DMS79 (cell line): ENCODE measurements at places on chromosomes 7 and 10.

GRCh38 chr7:148834605-148835004 lies 49.5 kb downstream of the EZH2 start:
- no peak for DNase-seq

- DNase-seq, result no peak
These were observed 2.4 kb upstream of the NIPSNAP2 start for GRCh38 chr7:55962014-55962413.

DNA sequence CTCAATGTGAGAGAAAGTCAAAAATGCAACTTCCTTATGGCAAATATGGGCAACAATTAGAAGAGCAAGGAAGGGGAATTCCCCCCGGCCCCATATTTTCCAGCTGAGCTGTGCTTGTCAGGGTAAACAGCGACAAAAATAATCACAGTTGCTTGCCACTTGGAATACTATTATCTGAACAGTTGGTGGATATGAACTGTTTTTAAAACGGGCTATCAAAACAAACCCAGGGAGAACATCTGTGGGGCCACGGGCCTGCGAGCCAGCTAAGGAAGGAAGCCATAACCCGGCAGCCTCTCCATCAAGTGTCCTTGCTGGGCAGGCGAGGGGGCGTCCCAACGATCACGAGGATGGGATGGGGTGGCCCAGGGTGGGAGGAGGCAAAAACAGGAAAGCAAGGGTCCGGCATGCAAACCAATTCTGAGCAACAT lies 228.4 kb downstream of the ARHGAP12 start:
- no peak for DNase-seq

DNA sequence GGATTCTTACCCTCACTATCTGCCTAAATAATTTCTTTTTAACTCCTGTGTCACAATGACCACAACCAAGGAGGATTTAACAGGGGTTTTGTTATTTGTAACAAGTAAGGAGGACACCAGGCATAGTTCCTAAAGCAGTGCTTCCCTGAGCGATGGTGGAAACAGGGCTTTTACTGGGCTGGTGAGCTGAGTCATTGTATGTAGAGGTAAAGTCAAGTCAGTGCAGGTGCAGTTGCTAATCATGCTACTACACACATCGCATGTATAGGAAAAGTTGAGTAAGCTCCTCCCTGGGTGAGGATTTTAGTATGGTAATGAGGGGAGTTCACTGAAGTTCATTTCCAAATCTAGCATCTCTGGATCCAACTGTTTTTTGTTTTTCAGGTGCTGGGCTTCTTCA lies 22.9 kb upstream of the ABCA13 start:
- DNase-seq, result no peak

- DNase-seq, result no peak
These were observed 10.8 kb upstream of the PYROXD2 start for GRCh38 chr10:98425511-98426352.

GRCh38 chr10:102473445-102474331 lies 22.3 kb upstream of the C10orf95 start:
- no peak for DNase-seq

DNA sequence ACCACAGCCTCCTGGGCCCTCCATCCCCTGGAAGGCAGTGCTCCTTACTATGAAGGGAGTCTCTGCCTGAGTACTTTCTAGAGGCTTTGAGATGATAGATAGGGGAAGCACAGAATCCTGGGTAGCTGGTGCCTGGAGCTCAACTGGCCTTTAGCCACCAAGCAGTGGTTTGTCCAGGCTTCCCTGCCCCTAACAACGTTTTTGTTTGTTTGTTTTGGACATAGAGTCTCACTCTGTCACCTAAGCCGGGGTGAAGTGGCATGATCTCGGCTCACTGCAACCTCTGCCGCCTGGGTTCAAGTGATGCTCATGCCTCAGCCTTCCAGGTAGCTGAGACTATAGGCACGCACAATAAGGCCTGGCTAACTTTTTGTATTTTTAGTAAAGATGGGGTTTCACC lies 289.4 kb downstream of the PLXNA4 start:
- DNase-seq, result no peak

DNA sequence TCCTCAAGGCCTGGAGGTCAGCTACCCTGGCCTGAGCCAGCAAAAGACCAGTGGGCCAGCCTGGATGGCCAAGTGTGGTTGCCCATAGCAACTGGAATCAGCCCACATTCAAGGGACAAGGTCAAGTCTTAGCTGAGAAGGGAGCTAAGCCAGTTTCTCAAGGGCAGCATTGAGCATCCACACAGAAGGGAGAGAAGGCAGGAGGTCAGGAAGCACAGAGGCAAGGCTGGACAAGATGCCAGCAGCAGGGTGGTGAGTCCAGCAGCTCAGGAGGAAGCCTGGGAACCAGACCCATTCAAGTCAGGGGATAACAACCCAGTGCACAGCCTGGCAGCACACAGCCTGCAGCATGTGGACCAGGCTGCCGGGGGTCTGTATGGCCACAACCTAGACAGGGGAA lies 54.0 kb upstream of the ZMIZ1 start:
- no peak for DNase-seq

GRCh38 chr7:51292596-51292995 lies 24.0 kb downstream of the COBL start:
- no peak for DNase-seq

- DNase-seq, result no peak
These were observed 23.0 kb downstream of the ASB15 start for GRCh38 chr7:123624527-123625183.

GRCh38 chr7:108372618-108373017 lies 83.6 kb downstream of the NRCAM start:
- DNase-seq, result no peak

DNA sequence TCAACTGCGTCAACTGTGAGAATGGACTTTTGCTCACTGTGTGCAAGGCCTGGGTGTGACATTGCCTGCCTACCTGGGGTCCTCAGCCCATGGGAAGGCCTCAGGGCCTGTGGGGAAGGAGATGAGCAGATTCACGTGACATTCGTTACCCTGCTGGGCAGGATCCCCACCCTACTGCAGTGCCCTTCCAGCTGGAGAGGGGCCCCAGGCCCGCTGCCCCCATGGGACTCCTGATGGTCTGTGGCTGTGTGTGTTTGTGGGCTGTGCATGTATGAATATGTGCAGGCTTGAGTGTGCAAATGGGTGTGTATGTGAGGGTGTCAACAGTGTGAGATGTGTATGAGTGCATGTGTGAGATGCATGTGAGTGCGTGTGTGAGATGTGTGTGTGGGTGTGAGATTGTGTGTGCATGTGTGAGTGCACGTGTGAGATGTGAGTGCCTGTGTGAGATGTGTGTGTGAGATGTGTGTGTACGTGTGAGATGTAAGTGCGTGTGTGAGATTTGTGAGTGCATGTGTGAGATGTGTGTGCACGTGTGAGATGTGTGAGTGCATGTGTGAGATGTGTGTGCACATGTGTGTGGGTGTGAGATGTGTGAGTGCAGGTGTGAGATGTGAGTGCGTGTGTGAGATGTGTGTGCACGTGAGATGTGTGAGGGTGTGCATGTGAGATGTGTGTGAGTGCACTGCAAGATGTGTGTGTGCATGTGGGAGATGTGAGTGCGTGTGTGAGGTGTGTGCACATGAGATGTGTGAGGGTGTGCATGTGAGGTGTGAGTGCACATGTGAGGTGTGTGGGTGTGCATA lies 29.7 kb downstream of the PPIF start:
- DNase-seq, result no peak

- DNase-seq, result no peak
These were observed 13.1 kb upstream of the SP8 start for GRCh38 chr7:20799566-20800366.

DNA sequence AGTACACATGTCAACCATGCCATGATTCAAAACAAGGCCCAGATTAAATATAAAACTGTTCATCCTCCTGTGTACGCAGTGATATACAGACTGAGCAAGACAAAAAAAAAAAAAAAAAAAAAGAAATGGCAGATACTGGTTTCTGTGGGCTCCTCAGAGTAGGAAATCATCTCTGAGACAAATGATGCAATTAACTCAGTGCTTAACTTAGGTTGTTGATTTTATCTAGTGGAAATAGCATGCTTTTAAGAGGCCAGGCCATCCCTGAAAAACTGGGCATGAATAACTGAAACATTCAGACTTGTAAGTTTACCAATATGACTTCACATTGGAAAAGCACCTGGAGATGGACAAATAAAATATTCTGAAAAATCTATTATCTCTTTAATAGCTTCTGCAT lies 69.0 kb downstream of the DKK1 start:
- no peak for DNase-seq

GRCh38 chr7:8322667-8323066 lies 60.7 kb upstream of the ICA1 start:
- DNase-seq, result no peak

DNA sequence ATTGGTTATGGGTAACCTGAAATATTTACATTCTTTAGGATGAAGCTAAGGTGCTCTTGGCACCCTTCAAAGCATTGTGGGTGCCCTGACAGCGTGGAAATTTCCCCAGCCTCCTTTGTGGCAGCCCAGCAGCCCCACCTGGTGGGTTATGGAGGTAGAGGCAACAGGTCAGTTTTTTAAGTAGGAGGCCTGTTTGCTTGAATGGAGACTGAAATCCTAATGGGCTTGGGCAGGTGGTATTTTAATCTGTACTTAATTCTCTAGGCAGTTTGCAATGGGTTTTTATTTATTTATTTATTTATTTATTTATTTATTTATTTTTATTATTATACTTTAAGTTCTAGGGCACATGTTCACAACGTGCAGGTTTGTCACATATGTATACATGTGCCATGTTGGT lies 139.4 kb downstream of the EPC1 start:
- DNase-seq, result no peak

DNA sequence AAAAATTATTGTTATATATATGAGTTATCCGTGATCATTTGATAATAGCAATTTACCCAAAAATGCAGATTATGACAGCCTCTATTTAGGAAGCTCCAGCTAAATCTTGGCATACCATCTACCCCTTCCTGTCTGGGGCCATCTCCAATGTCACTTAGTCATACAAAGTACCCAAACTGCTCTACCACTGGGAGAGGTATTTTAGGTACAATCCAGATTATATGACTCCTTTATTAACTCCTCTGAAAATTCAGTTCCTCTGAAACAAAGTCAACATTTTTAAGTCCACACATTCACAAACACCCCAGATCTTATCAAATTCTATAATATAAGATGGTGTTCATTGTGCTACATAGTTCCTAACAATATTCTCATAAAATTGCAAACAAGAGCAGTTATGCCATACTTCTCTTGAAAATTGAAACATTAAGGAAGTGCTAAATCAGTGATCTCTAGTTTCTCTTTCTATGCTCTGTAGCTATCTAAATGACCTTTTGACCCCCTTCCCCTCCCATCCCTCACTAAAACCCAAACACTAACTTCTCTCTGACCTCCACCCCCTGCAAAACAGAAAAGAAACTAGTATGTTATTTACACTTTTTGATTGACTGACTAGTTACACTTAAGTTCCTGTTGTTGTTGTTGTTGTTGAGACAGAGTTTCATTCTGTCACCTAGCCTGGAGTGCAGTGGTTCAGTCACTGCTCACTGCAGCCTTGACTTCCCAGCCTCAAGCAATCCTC lies 16.4 kb downstream of the HOXA1 start:
- no peak for DNase-seq

DNA sequence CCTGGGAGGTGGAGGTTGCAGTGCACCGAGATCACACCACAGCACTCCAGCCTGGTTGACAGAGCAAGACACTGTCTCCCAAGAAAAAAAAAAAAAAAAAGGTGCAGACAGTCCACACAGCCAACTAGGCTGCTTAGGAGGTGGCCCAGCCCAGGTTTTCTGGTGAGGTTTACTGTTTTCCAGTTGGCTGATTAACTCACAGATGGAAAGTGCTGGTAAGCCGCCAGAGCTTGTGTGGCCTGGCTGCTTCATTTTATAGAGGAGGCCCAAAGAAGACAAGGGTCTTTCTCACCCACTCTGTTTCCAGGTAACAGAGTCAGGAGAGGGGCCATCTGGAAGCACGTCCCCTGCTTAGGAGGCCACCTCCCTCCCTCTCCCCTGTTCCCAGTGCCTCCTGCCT lies 6.2 kb downstream of the RHBDD2 start:
- no peak for DNase-seq

DNA sequence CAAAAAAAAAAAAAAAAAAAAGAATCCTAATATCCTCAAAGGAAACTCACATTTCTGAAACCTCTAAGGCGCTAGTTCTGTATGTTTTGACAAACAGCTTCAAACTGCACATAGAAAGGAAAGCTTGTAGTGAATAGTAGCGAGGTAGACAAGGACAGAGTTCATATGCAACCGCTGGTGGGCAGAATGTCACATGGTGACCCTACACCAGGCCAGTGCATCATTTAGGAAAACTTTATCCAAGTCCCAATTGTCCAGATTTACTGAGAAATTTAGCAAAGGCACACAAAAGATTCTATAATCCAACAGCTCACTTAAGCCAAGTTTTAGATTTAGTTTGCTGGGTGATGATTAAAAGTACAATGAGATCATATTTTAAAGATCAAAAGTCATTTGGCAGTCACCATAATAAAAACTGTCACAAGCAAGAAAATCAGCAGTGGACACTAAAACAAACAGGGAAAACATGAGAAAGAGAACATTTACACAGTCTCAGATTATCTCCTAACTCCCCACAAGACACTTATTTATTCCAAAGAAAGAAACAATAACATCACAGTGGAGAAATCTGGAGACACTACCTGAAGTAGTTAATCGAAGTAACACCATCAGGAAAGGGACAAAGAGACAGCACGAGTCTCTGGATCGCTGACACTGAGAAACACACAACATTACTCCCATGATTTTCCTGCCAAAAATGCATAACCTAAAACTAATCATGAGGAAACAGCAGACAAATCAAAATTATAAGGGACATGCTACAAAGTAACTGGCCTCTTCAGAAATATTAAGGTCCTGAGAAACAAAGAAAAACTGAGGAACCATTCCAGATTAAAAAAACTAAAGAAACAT lies 20.2 kb downstream of the FAM204A start:
- DNase-seq, result no peak

GRCh38 chr7:90689260-90689659 lies 93.1 kb downstream of the CDK14 start:
- DNase-seq, result no peak

DNA sequence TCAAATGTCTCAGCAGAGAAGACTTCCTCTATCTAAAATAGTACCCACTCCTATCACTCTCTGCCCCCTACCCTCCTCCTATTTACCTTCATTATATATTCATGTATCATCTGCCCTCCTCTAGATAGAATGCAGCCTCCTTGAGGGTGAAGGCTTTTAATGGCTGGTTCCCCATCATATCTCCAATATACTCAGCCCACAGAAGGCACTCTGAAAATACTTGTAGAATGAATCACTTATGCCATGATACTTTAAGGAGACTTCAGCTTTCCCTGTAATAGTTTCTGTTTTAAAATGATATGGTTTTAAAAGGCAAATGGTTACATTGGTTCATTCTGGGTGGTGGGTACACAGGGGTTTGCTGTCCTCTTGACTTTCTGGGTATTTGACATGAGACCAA lies 25.3 kb downstream of the GFRA1 start:
- DNase-seq, result no peak
